NCI-H1092 (cell line): ENCODE measurements at places on chromosomes 2 and 18.

GRCh38 chr18:9177031-9177430 is 40.5 kb downstream of the ANKRD12 start:
- DNase-seq = no peak

GRCh38 chr2:197281421-197281820 is 29.2 kb downstream of the ANKRD44 start:
- no peak for DNase-seq

DNA sequence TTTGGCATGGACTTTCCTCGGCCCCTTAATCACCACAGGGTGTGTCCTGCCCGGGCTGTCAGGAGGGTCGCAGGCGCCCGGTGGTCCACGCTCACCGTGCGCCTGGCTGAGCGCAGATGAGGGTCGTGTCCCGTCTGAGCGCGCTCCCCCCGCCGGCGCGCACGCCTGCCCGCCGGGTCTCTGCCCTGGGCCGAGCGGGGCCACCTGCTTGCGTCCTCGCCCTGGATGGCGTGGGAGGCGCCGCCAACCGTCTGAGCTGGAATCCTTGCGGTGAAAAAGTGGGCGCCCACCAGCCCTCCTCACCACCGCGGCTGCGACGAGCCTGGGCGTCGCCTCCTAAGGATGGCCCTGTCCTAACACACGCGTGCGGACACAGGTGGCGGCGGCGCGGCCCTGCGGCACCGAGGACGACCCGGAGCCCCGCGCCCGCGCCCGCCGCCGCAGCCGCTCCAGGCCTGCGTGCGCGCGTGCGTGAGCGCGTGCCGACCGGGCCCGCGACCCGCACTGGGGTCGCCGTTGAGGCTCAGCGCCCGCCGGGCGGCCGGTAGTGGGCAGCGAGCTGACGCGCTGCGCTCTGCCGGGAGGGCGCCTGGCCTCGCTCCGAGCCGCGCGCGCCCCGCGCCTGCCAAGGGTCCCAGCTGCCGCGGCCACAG is 126.6 kb downstream of the ARHGEF4 start:
- DNase-seq = no peak

DNA sequence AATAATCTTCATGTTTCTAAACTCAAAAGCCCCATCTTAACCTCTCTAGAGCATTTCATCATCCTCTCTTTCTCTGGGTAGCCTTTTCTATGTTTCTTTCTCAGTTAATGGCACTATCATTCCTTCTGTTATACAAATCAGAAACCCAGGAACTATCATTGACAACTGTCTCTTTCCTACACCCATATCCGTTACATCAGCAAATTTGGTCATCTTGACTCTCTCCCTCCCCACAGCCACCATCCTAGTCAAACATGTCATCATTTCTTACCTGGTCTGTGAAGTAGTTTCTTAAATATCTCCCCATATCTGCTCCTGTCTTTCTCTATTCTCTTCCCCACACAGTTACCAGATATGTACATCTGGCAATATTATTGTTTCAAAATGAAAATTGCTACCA is 62.8 kb downstream of the THSD7B start:
- no peak for DNase-seq

DNA sequence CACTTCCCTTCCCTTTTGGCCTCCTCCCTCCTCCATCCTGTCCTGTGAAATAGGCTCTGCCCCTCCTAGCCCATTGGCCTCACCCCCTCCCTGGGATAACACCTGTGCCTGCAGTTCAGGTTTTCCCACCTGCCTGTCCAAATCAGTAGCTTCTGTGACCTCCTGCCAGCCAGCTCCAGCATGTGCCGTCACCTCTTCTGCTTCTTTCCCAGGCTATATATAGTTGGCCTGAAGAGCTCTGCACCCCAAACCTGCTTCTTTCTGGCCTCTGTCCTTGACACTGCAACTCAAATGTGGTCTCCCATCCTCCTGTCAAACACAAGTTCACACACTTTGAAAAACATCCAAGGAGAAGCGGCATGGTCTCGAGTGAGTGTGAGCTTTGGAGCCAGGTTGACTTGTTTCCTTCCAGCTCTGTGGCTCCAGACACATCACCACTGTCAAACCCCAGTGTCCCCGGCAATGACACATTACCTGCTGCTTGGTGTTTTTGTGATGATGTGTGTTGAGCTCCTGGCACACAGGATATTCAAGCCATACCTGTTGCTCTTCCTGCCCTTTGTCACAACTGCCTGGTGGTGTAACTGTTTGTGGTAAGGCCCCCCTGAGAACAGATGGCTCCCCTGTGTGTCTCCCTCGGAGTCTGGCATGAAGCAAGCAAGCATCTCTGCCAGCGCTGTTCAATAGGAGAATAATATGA is 143.6 kb upstream of the DAPL1 start:
- DNase-seq = no peak

GRCh38 chr2:144548532-144549191 is 28.7 kb upstream of the ZEB2 start:
- DNase-seq = no peak

DNA sequence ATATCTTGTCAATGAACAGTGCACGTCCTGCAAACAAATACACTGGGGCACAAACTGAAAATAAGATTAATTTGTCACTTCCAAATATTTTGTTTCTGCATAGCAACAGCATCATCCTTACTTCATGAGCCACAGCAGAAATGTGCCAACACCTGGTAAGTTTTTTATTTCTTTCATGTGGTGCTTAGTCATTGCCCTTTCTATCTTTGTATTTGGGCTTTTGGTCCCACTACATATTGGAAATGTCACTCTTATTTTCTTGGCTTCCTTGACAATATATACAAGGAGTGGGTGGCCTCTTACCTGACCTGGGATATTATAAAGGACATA is 208.0 kb downstream of the RBM43 start:
- no peak for DNase-seq
